ENCODE measurements at places on chromosomes 1 and 21.

GRCh38 chr1:161074676-161075368 is 5.1 kb upstream of the ARHGAP30 start:
- DNase-seq: no peak

DNA sequence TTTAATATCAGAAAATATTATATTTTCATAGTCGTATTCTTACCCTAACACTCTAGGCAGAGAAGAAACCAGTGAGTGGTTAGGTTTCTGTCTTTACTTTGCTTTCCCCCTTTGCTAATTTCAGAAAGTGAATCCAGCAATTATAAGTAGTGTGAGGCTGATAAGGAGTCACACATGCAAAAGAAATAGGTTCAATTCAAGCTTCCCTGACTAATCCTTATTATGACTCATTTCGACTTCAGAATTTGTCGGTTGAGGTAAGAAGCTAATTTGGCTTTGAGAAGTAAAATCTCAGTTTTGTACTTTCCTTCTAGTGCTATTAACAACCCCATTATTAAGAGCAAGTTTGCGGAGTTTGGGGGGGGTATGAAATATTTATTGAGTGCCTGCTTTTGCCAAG is 22.4 kb downstream of the ESRRG start:
- no peak for DNase-seq

- DNase-seq: no peak
Measured at GRCh38 chr1:78006521-78006920, 1.8 kb downstream of the DNAJB4 start.

GRCh38 chr1:228445843-228446650 is 29.4 kb upstream of the TRIM17 start:
- peak; percentile 62 for DNase-seq

GRCh38 chr1:208437401-208437800 is 193.2 kb upstream of the PLXNA2 start:
- DNase-seq: peak; percentile 5

DNA sequence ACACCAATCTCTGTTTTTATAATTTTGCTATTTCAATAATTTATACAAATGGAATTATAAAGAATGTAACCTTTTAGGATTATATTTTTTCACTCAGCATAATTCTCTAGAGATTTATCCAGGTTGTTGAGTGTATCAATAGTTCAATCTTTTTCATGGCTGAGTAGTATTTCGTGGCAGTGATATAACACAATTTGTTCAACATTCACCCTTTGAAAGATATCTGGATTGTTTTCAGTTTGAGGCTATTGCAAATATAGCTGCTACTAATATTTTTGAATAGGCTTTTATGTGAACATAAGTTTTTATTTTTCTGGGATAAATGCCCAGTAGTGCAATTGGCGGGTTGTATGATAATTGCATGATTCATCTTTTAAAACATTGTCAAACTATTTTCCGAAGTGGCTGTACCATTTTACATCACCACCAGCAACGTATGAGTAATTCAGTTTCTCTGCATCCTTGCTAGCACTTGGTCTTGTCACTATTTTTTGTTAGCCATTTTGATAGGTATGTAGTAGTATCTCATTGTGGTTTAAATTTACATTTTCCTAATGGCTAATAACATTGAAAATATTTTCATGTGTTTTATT is 55.6 kb upstream of the ABCD3 start:
- no peak for DNase-seq

Data from activated CD8-positive, alpha-beta T cell treated with anti-CD3 and anti-CD28 coated beads for 36 hours (primary cell).